Endothelial cell (in vitro differentiated cells): ENCODE measurements at places on chromosomes 6 and 20.

DNA sequence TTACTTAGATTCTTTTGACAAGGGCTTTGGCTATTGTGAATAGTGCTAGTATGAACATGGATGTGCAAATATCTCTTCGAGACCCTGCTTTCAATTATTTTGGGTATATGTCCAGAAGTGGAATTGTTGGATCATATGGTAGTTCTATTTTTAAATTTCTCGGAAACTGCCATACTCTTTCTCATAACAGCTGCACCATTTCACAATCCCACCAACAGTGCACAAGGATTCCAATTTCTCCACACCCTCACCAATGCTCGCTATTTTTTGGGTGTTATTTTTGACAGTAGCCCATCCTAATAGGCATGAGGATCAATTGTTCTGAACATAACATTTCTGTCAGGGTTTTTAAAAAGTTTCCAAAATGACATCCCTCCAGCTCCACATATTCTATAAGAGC is 69.2 kb upstream of the ESR1 start:
- no peak for DNase-seq

GRCh38 chr6:154478021-154478700 is 32.3 kb downstream of the CNKSR3 start:
- no peak for DNase-seq

GRCh38 chr20:48690888-48691287 is 136.9 kb downstream of the PREX1 start:
- DNase-seq, result no peak

DNA sequence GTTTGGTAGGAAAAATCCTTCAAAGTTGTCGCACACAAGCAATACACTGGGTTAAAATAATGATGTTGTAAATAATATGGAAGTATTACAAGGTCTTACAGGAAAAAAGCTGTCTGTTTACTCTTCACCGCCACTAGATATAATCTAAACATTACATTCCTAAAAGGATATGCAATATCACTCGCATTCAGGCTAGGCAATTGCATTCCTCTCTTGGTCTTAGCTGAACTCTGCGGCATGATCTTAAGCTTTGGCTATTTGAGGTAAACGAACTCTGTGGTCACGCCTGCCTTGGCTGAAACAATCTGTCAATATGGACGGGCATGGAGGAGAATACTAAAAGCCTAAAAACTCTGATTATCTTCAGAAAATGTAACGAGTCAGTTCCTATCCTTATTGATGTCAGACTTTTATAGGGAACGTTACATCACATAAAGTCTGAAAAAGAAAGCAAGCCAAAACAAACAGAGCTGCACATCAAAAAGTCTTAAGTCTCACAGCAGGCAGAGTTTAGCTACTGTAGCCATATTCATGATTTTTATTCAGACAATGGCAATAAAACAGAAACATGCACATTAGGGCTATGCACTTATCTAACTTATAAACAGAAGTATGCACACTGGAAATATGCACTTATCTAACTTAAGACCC is 30.8 kb upstream of the FILIP1 start:
- no peak for DNase-seq

DNA sequence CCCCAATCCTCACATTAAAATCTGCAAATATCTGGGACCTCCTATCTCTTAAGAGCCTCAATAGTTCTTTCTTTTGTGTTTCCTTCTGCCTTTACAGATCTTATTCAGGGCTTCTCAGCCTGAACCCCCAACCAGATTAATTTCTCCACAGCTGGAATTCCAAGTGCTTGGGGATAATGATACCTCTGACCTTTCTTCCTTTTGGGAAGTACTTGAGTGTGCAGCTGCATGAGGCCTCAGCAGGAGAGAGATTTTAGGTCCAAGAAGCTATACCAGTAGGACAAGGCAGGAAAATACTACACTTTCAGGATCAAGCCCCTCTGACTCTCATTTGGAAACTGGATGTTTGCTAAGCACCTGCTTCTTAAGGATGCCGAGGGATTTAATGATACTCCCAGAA is 2.6 kb downstream of the PHF20 start:
- DNase-seq, result no peak

GRCh38 chr20:9884666-9885065 is 45.8 kb upstream of the PAK5 start:
- DNase-seq, result no peak

GRCh38 chr20:54189630-54190029 is 15.8 kb upstream of the CYP24A1 start:
- DNase-seq, result no peak

DNA sequence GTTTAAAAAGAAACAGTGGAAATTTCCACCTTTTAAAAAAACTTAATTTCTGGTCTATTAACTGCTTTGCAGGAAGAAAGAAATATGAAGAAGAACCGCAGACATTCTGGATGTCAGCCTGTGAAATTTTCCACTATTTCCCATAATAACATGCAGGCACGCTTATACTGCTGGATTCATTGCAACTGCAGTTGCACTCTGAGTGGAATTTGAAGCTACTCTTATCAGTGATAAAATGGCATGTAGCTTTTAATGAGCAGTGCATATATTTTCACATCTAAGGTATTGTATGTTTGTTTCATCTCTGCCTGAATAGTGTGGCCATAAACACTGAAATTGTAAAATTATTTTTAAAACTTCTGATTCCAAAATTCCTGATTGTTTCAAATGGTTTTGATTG is 28.2 kb downstream of the NCOA3 start:
- DNase-seq, result no peak

DNA sequence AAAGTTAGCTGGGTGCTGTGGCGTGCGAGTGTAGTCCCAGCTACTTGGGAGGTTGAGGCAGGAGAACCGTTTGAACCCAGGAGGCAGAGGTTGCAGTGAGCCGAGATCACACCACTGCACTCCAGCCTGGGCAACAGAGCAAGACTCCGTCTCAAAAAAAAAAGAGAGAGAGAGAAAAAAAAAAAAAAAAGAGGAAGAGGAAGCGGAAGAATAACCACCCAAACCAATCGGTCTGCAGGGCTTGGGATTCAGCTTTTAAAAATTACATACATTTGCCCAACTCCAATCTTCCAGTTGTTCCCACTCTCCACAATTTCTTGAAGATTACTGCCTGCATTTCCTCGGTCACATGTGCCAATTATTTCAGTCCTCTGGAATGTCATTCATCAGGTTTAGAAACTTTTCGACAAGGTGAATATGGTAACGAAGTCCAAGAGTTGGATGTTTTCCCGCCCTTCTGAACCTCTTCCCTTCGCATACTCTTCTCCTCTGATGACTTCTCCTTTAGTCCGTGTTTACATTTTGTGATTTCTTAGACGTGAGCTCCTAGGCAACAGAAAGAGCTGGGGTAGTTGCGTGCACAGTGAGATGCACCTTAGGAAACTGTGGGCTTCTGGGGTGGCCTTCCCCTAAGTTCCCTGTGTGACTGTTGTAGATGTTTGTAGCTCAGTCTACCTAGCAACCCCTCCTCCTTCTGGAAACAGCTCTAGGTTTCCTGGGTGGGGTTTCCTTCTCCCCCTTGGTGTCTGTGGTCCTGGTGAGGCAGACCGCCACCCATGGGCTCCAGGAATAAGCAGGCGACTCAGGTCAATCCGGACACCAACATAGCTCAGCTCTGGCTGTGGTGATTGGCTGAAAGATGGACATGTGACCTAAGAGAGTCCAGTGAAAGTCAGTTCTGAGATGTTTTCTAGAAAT is 63.0 kb upstream of the NCOA3 start:
- DNase-seq, result no peak

DNA sequence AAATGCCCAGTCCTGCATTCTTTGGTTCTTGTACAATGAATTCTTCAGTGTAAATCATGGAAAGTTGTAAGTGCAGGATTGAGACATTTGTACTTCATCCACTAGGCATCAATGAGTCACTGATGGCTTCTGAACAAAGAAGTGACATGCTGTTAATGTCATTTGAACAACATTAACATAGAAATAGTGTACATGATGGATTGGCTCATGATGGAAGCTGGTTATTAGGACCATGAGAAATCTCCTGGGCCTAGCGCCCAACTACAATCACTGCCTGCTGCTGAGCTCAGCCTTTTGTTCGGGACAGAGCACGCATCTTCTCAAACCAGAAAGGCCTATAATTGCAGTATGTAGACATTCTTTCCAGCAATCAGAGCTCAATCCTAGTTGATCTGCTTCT is 316.8 kb upstream of the TSHZ2 start:
- no peak for DNase-seq

DNA sequence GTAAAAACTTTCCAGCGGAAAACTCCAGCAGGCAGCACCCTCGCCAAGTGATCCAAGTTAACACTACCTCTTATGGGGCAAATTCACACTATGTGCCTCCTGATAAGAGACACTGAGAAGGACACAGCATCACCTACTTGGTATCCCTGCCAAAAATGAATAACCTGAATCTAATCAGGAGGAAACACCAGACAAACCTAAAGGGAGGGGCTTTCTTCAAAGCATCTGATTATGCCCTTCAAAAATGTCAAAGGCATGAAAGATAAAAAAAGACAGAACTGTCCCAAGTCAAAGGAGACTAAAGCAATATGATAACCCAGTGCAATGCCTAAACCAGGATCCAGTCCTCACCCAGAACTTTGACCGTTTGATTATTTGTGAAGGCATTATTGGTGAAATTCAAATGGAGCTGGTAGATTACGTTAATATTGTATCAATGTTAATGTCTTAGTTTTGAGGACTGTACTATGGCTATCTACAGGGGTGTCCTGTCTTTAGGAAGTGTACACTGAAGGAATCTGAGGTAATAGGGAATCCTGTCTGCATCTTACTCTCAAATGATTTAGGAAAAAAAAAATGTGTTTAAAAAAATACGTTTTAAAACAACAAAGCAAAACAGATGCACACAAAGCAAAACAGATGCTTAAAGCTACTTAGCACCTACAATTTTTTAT is 8.3 kb downstream of the TBC1D7 start:
- DNase-seq, result no peak

- no peak for DNase-seq
Measured at GRCh38 chr6:165844801-165845364, 181.8 kb upstream of the PDE10A start.

DNA sequence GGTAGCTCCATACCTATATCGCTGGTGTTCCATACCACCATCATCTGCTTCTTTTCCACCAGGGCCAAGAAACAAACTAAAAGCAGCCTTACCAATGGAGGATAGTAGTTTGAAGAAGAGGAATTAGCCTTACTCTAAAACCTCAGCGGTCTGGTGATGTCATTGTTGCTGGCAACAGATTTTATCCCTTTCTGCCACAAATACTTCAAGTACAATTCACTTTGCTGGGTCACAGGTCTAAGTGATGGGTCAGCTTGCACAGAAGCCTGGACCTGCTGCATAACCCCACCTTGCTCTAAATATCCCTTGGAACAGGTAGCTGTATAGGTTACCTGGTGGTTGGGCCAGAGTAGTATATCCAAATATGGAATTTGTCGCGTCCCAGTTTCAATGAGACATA is 53.2 kb upstream of the THEMIS start:
- no peak for DNase-seq

GRCh38 chr6:108676555-108676954 is 115.8 kb downstream of the FOXO3 start:
- DNase-seq, result no peak

GRCh38 chr6:4615891-4616290 is 160.3 kb upstream of the CDYL start:
- DNase-seq, result no peak

- DNase-seq, result no peak
Measured at GRCh38 chr20:35060168-35060567, 32.4 kb downstream of the TRPC4AP start.

DNA sequence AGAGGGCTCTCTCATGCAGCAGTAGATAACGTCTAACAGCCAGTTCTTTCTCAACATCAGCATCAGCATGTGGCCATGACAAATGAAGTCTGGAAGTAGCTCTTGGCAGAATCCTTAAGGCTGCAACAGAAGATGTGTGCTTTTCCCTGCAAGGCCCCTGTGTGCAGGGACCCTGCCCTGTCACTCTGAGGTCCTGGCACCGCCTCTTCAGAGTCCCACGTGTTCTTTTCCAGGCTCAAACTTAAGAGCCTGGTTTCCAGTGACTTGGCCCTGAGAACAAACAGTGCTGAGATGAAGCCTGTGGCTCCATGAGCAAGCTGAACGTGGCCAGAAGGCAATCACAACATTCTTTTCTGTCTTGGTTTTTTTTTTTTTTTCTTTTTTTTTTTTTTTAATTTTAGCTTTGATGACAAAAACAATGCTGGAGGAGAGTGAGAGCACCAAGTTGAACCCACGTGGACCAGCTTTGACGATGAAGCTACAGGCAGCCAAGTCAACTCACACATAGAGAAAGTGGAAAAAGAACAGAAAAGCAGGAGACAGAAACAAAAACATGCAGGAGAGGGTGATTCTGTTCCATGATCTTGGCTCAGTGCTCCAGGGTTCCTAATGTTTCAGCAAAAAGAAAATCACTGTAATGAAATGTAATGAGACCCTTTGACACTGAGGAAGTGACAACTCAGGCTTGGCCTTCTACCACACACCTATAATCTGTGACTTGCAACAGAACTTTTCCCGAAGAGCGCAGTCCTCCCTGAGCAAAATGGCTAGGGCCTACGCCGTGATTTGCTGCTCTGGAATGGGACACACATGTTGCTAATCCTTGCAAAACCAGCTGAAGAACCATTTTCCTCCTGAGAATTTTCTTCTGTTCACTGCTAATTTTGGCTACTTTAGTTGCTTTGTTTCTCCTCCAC is 86.1 kb downstream of the FOXC1 start:
- no peak for DNase-seq

DNA sequence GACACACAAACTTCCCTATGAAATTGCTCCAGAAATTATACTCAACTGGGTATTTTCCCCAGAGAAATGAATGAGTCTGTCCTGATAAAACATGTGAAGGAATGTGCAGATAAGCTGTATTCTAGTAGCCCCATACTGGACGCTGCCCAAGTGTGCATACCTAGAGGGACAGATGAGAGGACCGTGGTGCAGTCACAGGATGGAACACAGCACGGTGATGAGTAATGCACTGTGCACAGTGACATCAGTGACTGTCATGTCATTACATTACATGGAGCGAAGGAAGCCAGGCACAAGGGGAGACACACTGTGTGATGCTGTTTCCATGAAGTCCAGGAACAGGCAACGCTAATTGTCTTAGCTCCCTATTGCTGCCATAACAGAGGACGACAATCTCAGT is 155.5 kb downstream of the CDH4 start:
- no peak for DNase-seq

GRCh38 chr20:62979876-62980373 is 26.8 kb downstream of the BHLHE23 start:
- no peak for DNase-seq

- DNase-seq, result no peak
Measured at GRCh38 chr6:122568797-122569221, 41.4 kb upstream of the PKIB start.

- no peak for DNase-seq
Measured at GRCh38 chr20:41179961-41180360, 42.6 kb downstream of the PLCG1 start.

DNA sequence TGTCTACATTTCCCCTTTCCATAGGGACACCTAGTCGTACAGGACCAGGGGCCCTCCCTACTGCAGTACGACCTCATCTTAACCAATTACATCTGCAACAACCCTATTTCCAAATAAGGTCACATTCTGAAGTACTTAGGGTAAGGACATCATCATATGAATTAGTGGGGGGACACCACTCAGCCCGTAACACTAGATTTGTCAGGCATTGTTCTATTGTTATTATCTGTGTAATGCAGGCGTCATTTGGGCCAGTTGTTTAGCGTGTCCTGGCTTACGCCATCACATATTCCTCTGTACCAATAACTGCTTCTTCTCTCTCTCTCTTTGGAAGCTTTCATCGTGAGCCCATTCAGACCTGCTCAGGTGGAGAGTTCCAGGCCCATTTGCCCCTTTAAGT is 89.3 kb downstream of the CAP2 start:
- no peak for DNase-seq

GRCh38 chr6:97306544-97307320 is 23.7 kb upstream of the MMS22L start:
- DNase-seq, result no peak
